Right atrium auricular region (tissue), 2 donors: ENCODE measurements at places on chromosomes 2 and 18. TPM values are rescaled to one million over a fixed set of nuclear protein-coding genes. Genes with fewer than 3 reads are reported as not detected.

DNA sequence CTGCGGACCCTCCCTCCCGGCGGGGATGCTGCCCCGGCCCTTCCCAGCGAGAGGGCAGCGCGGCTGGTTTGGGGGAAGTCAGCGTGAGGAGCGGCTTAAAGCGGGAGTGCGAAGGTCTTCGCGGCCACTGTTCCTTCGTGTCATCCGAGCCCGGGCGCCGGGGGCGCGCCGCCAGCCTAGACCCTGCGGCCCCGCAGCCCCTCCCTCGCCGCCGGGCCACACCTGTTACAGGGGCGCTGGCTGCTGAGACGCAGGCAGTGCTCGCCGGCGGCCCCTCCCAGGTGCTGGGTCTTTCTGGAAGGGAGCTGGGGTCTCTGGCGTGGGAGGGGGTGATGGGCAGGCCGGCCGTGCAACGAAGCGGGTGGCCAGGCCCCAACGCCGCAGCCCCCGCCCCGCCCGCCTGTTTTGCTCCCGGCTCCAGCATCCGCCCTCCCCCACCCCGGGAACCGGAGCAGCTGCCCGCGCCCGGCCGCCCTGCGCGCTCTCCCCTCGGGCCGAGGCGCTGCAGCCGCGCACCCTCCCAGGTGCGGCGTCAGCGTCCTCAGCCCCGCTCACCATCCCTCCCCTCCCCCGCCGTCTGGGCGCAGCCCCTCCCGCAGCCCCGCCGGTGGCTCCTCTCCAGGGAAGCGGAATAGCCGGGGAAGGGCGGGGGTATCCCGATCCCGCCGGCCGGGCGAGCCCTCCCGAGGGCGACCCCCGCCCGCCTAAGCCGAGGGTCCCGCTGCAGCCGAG is 727 bp downstream of the KIF1A start:
- no peaks in the 10 kb centered on the region for H3K36me3 ChIP-seq
- H3K27ac ChIP-seq: peak overlapping the region; percentile 64
- H3K4me1 ChIP-seq: no peaks in the 10 kb centered on the region
- H3K4me3 ChIP-seq: peak overlapping the region; percentile 46
- no peak for DNase-seq

DNA sequence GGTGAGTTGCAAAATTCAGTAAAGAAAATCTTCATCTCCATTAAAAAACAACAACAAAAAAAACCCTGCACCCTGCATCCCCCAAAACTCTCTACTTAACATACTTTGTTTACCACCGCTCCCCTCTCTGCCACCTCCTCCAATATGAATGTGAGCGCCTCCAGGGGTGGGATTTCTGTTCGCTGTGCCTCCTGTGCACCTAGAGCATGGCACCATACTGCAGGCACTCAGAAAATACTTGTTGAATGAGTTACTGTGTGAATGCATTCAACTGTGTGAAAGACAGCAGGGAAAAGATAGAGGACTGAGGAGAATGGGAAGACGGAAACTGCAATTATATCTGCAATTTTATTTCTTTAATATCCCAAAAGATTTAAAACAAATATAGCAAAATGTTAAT is 4.5 kb downstream of the CEBPZ start:
- peaks cover 28% of the 10 kb centered on the region for H3K36me3 ChIP-seq
- H3K4me3 ChIP-seq: no peak overlapping the region
- H3K27ac ChIP-seq: no peak overlapping the region
- no peaks in the 10 kb centered on the region for H3K4me1 ChIP-seq
- no peaks in the 10 kb centered on the region for H3K27me3 ChIP-seq
- no peak for DNase-seq

GRCh38 chr18:26948703-26949102 is 83.2 kb upstream of the AQP4 start:
- no peaks in the 10 kb centered on the region for H3K36me3 ChIP-seq
- H3K27me3 ChIP-seq: no peaks in the 10 kb centered on the region
- no peak for DNase-seq
- H3K4me1 ChIP-seq: no peaks in the 10 kb centered on the region

- no peaks in the 10 kb centered on the region for H3K27me3 ChIP-seq
- H3K27ac ChIP-seq: no peak overlapping the region
- H3K4me1 ChIP-seq: no peaks in the 10 kb centered on the region
- no peak for DNase-seq
Measured at GRCh38 chr18:26255695-26256622, 29.7 kb downstream of the TAF4B start.

The MC4R gene
- not detected for total RNA-seq

DNA sequence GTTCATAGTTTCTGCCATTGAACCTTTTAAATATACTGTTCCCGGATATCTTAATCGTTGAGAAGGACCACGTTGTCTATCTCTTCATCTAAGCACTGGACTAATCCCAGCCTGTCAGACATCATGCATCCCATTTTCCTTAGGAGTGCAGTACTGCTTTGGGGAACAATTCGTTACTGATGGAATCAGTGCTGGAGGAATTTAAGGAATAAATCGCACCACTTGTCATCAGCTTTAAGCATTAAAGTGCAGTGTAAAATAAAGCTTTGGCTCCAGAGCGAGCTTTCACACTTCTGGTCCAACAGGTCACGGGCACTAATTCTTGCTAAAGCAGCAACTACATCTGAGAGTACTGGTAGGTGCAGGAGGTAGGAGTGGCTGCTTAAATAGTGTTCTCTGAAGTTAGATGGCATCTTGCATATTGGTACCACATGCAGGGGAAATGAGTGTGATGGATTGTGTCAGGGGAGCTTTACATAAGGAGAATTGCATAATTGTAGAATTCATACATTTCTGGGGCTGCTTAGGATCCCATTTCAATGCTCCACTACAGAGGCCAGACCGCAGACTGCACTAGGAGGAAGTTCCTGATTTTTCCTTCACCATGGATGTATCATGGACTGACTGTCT is 105.7 kb upstream of the RASGRP3 start:
- H3K27me3 ChIP-seq: no peaks in the 10 kb centered on the region
- no peak overlapping the region for H3K27ac ChIP-seq
- H3K36me3 ChIP-seq: peaks cover 33% of the 10 kb centered on the region
- H3K4me3 ChIP-seq: no peak overlapping the region

The CNGA3 gene
- total RNA-seq: not detected

DNA sequence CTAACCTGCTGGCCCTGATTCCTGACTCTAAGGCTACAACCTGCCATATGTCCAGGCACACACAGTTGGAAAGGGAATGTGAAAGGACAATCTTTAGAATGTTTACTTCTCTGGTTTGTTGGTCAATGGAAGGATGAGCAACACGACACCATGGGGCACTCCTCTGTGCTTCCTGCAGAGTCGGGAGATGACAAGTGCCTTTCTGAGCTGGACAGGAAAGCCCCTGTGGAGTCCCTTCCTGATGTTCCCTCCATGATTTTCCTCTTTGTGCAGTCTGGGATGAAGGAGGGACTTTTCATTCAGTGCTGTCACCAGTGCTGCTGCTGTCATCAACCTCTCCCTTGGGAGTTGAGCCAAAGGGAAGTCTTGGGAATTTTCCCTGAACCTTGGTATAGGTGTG is 22.6 kb upstream of the SERPINB7 start:
- no peaks in the 10 kb centered on the region for H3K4me1 ChIP-seq
- H3K27ac ChIP-seq: no peak overlapping the region
- H3K36me3 ChIP-seq: no peaks in the 10 kb centered on the region
- DNase-seq: no peak
- no peaks in the 10 kb centered on the region for H3K27me3 ChIP-seq

GRCh38 chr2:27959496-27959895 is 69.0 kb downstream of the BABAM2 start:
- no peak overlapping the region for H3K4me3 ChIP-seq
- H3K27ac ChIP-seq: no peak overlapping the region

The OST4 gene
- total RNA-seq: 379 TPM

The LYPD6 gene
- 0.63 TPM for total RNA-seq

The VSNL1 gene
- total RNA-seq: 30.2 TPM

GRCh38 chr2:237581751-237582746 is 8.5 kb downstream of the RAB17 start:
- H3K27ac ChIP-seq: peak overlapping the region; percentile 81
- no peaks in the 10 kb centered on the region for H3K4me1 ChIP-seq
- peak; percentile 88 for DNase-seq
- no peaks in the 10 kb centered on the region for H3K36me3 ChIP-seq
- peak overlapping the region; percentile 30 for H3K4me3 ChIP-seq

The DYNC2LI1 gene
- 16.4 TPM for total RNA-seq

GRCh38 chr2:42337356-42337820 is 23.6 kb downstream of the COX7A2L start:
- peaks cover 38% of the 10 kb centered on the region for H3K36me3 ChIP-seq
- no peak overlapping the region for H3K4me3 ChIP-seq
